Activated naive CD4-positive, alpha-beta T cell treated with Interleukin-2 at 50 U/mL for 16 hours (primary cell): ENCODE measurements at places on chromosomes 6 and 20.

DNA sequence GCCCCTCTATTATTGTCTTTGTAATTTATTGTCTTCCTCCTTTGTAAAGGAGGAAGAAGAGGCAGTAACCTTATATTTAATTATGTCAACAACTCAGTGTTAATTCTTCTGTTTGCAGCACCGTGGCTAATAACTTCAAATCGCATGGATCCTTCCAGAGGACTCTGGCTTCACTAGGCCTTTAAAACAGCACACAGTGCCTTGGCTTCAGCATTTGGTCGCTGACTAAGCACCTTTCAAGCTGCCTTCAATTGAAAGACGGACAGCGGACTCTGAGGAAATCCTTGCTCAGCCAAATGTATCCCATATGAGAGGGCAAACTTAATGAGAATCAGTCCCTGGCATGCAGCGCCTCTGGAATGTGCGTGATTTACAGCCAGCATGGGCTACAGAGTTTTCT lies 64.2 kb downstream of the SGK1 start:
- DNase-seq, result no peak

GRCh38 chr20:57245997-57246396 lies 20.4 kb downstream of the BMP7 start:
- DNase-seq, result no peak

DNA sequence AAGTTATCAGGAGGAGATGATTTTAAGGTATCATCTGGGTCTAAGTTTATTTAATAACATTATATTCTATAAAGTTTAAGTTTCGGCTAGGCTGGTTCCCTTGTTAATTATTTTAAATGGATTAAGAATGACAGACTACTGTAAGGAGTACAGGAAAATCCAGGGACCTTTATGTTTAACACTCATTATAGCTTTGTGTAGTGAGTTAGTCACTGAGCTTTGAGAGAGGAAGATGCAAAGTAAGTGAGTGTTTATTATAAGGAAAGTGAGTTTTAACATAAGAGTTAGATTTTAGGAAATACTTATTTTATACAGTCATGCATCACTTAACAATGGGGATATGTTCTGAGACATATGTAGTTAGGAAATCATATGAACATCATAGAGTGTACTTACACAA lies 485.5 kb downstream of the MMUT start:
- DNase-seq, result no peak

- DNase-seq, result no peak
Measured at GRCh38 chr20:58094160-58094559, 134.3 kb downstream of the ANKRD60 start.
